ENCODE measurements at places on chromosomes 5 and 9.
A peak's percentile ranks its signal among the peaks of the same experiment; 100 is the strongest.

DNA sequence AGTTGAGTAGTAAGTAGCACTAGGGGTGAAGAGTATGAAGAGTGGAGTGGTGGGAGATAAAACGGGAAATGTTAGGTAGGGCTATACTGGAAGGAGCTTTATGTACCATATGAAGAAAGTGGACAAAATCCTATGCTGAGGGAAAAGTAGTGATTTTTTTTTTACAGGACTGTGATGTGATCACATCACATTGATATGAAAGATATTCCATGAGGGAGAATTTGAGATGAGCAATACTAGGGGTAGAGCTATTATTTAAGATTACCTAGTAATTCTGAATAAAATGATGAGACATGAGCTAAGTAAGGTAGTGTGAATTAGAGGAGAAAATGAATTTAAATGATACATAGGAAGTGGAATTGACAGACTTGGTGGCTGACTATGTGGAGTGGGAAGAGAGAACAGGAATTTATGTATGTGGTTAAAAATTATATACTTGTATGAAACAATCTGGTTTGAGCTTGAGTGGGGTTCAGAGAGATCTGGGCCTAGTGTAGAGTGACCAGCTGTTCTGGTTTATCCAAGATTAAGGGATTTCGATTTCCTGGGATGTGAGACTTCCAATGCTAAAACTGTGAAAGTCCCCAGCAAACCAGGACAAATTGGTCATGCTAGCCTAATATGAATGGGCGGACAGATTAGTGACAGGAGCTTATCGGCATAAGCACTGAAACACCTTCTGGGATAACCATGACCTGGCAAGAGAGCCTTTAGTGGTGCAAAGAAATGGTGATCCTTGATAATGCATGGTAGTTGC, 29.3 kb upstream of the STOM start:
- no peak for DNase-seq

- DNase-seq: no peak
Measured at GRCh38 chr5:122064992-122065391, 13.1 kb downstream of the LOX start.

- DNase-seq: no peak
Measured at GRCh38 chr5:68446070-68446357, 230.5 kb downstream of the PIK3R1 start.

GRCh38 chr9:111094433-111094924, 56.2 kb upstream of the LPAR1 start:
- DNase-seq: no peak

DNA sequence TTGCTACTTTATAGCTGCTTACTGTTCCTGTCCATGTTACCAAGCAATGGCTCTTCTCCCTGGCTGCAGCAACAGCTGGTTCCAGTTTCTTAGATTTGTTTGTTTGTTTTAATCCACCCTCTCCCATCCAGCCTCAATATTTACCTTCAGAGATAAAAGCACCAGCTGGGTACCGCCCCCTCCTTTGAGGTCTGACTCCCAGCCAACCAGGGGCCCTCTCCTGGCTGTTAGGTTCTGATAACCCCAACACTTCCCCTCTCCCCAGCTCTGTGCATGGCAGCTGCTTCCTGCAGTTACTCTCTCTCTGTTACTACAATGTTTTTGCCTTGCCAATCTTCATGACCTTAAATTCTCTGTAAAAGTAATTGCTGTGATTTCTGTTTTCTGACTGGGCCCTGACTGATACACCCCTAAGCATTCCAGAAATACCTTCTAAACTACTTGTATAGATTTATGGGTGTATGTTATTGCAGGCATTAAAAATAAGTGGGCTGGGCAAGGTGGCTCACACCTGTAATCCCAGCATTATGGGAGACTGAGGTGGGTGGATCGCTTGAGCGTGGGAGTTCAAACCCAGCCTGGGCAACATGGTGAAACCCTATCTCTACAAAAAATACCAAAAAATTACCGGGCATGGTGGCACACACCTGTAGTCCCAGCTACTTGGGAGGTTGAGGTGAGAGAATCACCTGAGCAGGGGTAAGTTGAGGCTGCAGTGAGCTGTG, 2.6 kb upstream of the GCNT1 start:
- peak; percentile 72 for DNase-seq

DNA sequence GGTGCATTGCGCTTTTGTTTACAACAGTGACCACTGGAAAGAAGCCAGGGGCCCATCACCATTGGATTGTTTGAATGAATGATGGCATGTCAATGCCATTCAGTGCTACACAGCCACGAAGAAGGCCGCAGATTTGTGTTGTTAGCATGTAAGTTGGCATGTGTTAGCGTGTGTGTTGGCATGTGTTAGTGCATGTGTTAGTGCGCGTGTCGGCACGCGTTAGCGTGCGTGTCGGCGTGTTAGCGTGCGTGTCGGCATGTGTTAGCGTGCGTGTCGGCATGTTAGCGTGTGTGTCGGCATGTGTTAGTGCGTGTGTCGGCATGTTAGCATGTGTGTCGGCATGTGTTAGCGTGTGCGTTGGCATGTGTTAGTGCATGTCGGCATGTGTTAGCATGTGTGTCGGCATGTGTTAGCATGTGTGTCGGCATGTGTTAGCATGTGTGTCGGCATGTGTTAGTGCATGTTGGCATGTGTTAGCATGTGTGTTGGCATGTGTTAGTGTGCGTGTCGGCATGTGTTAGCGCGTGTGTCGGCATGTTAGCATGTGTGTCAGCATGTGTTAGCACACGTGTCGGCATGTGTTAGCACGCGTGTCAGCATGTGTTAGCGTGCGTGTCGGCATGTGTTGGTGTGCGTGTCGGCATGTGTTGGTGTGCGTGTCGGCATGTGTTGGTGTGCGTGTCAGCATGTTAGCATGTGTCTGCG, 15.3 kb upstream of the ANKRD33B start:
- DNase-seq: no peak

DNA sequence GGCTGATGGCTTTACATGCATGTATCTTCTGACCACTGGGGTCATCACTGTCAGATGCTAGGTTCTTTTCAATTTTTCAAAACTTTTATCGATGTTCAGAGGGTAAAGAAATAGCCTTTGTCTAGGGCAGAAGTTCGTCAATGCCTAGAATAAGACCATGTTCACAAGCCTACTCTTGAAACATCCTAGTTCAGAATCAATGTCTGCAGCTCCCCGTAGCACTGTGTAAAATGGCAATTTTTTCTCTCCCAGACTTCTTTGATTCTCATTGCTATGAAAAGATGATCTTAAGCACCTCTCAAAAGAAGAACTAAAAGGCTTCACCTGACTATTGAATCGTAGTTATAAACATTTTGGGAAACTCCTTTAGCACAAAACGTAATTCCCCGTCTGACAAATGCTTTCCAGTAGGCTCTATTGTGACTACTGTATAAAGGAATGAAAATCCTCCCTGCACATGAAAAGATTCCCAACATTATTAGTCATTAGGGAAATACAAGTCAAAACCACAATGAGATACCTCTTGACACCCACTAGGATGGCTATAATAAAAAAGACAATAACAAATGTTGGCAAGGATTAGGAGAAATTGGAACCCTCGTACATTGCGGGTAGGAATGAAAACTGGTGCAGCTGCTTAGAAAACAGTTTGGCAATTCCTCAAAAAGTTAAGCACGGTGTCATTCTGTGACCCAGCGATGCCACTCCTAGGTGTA, 263.5 kb downstream of the ARHGAP26 start:
- DNase-seq: no peak

DNA sequence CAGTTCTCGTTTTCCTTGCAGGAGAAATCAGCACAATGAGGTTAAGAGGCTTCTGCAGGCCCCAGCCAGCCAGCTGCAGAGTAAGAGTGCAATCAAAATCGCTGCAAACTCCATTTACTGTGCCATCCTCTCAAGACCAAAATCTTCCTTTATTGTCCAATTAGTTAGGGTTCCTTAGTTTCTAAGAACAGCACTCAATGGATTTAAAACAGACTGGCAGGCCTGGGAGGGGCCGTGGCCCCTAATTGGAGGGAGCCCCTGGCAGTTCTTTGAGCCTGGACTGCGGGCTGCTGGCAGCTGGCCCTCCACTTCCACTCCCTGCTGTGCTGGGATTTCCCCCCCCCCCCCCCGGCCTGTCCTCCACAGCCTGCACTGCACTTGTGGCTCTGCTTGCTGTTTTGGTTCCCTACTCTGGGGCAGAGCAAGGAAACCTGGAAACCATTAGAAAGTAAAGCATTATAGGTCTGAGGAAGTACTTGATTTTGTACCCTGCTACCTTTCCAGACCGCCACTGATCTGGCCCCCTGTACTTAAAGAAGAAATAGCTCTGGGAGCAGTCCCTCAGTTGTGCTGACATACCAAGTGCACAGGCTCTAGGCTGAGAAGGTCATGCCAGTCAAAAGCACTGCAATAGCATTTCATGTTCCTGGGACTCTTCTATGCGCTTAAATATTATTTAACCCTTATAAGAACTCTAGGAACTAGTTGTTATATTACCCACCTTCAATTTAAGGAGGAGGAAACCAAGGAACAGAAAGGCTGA, 129.0 kb downstream of the APBA1 start:
- DNase-seq: no peak

GRCh38 chr5:119319401-119319800, 36.4 kb upstream of the TNFAIP8 start:
- DNase-seq: no peak

DNA sequence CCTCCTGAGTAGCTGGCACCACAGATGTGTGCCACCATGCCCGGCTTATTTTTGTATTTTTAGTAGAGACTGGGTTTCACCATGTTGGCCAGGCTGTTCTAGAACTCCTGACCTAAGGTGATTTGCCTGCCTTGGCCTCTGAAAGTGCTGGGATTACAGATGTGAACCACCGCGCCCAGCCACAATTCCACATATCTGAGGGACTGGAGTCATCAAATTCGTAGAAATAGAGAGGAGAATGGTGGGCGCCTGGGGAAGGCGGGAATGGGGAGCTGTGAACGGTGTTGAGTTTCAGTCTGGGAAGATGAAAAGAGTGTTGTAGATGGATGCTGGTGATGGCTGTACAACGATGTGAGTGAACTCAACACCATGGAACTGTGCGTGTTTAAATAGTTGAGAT, 1.9 kb upstream of the ABO start:
- no peak for DNase-seq
